ENCODE measurements at places on chromosomes 16 and 17.

DNA sequence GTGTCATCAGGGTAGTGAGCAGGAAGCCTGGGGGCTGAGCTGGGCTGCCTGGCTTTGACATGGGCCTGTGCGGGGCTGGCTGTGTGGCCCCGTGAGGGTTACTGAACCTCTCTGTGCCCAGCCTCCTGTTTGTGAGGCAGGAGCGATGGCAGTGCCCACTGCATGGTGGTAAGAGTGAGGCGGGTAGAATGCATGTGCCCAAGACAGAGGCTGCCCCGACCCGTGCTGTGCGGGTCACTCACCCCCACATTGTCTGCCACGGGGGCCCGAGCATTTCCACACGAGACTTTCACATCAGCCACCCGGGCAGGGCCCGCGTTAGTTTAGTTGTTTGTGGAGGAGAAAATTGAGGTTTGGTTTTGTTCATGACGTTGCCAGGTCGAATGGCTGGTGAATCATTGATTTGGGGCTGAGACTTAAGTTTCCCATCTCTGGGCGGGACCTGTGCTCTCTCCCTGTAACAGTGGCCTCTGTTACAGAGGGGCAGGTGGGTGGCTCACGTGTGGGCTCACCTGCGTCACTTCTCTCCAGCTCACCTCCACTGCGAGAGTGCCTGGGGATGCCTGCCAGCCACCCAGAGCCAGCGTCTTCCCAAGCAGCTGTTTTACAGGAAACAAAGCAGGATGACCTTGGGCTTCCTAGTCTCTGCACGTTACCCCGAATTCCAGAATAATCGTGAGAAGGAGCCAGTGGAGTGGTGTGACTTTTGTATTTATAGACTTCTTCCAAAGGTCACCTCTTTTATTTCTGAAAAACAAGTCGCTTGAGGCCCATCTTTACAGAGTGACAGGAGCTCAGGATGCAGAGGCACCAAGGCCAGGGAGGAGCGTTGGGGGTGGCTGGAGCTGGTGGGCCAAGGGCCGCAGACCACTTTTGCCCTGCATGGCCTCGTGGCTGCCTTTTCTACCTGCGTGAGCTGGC lies 150.6 kb downstream of the RPTOR start:
- no peaks in the 10 kb centered on the region for H3K36me3 ChIP-seq
- H3K4me3 ChIP-seq = no peak overlapping the region
- H3K4me1 ChIP-seq = no peaks in the 10 kb centered on the region
- H3K27ac ChIP-seq = no peak overlapping the region
- no peak for DNase-seq
- H3K27me3 ChIP-seq = no peaks in the 10 kb centered on the region

DNA sequence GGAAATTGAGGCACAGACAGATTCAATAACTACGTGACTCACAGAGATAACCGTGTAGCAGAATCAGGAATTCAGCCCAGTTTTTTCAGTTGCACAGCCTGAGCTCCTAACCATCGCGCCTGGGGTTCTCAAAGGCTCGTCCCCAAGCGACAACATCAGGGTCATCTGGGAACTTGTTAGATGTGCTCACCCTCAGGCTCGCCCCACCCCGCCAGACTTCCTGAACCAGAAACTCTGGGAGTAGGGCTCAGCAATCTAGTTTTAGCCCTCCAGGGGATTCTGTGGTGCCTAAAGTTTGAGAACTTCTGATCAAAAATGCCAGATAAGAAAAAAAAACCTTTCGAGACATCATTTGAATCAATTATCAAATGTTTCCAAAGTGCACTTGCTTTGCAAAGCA lies 559.8 kb downstream of the WWOX start:
- no peak for DNase-seq
- H3K27me3 ChIP-seq = no peaks in the 10 kb centered on the region
- H3K27ac ChIP-seq = no peak overlapping the region
- no peaks in the 10 kb centered on the region for H3K36me3 ChIP-seq
- H3K4me1 ChIP-seq = no peaks in the 10 kb centered on the region

GRCh38 chr17:57356719-57357391 lies 100.5 kb downstream of the MSI2 start:
- H3K4me3 ChIP-seq = no peak overlapping the region
- H3K4me1 ChIP-seq = peaks cover 9% of the 10 kb centered on the region
- H3K27me3 ChIP-seq = peaks cover 10% of the 10 kb centered on the region
- no peaks in the 10 kb centered on the region for H3K36me3 ChIP-seq
- H3K27ac ChIP-seq = no peak overlapping the region

DNA sequence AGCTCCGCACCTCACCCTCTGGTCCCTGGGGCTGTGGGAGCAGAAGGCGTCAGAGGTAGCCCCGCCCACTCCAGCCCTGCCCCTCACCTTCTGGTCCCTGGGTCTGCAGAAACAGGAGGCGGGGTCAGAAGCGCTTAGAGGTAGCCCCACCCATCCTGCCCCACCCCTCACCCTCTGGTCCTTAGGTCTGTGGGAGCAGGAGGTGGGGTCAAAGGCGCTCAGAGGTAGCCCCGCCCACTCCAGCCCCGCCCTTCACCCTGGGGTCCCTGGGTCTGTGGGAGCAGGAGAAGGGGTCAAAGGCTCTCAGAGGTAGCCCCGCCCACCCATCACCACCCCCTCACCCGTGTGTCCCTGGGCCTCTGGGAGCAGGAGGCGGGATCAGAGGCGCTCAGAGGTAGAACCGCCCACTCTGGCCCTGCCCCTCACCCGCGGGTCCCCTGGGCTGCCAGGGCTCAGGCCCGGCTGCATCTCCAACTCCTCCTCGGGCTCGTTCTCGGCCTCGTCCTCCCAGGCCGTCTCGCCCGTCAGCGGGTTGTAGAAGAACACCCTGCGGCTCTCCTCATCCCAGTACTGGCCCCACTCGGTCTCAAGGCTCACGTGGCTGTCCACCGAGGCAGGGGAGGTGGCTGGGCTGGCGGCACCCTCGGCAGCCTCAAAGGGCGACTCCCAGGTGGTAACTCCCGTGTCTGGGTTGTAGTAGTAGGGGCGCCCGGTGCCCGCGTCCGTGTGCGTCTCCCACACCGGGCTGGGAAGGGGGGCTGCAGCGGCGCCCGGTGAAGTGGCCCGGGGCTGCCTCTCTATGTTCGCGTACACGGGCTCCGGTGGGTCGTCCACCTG lies 27.2 kb downstream of the ARHGAP27 start:
- no peak overlapping the region for H3K4me3 ChIP-seq
- H3K36me3 ChIP-seq = peaks cover 42% of the 10 kb centered on the region
- H3K27ac ChIP-seq = no peak overlapping the region
- DNase-seq = no peak
- no peaks in the 10 kb centered on the region for H3K27me3 ChIP-seq

DNA sequence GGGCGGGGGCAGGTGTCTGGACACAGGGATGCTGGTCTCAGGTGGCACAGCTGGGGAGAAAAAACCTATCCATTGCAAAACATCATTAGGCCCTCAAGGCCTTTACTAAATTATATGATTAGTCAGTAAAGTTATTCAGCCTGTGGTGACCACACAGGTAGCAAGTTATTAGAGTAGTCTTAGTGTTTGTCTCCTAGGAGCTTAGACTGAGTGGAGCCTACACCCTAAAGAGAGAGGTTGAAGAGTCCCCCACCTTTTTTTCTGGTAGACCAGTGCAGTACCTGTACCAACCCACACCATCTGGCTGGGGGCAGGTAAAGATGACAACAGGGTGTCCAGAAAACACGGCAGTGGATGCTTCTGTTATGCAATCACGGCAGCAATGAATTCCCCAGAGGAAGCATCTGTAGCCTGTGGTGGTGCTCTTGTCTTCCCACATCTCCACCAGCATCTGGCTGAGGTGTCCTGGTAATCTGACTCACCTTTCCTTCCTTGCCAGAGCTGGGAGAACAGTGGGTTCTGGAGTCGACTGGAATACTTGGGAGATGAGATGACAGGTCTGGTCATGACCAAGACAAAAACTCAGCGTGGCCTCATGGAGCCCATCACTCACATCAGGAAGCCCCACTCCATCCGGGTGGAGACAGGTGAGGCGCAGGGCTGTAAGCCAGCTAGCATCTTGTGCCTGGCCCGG lies 11.0 kb downstream of the MYCBPAP start:
- H3K27me3 ChIP-seq = no peaks in the 10 kb centered on the region
- H3K4me3 ChIP-seq = no peak overlapping the region
- peaks cover 9% of the 10 kb centered on the region for H3K4me1 ChIP-seq
- no peak overlapping the region for H3K27ac ChIP-seq
